ENCODE measurements at places on chromosomes 1 and 21.

DNA sequence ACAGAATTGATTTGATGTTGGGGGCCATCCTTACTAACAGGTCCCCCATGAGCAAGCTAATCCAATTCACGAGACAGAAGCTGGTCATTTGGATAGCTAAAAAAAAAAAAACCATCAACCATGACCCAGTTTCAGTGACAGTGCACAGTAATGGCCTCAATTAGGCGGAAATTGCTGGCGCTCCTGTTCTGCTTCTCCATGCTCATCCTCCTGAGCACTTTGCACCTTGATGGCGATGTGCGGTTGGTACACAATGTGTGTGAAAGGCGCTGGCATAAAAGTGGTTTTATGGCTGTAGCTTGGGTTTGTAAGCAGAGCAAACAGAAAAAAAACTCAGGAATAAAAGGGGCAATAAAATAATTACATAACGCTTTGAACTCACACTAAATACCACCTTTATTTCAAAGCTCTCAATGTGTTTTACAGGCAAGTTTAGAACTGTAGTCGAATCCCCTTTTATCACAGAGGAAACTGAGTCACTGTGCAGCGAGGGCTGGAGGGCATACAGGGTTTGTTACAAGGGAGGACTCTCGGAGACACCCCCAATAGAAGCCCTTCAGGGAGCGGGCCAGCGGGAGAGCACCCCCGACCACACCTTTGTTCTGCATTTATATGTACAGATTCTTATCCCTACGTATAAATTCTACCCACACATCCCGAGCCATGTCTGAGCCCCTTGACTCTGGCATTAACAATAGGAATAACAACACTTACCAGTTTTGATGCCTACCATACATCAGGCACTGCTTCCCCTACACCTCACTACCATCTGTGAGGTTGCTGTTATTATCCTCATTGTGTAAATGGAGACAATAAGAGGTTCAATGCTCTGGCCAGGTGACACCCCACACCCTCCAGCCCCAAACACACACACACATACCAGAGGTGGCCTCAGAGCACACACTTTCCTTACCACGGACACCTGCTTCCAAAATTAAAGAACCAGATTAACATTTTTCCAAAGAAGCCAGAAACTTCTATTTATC, 213.5 kb upstream of the IRF2BP2 start:
- DNase-seq, result no peak

- DNase-seq, result peak; percentile 57
Observed at GRCh38 chr1:52601991-52602855, at the start of gene GPX7. GPX7 (plus strand) TSS chr1:52602371; CDS start chr1:52602410, 39 bp downstream.

GRCh38 chr1:26994787-26995517, 1.5 kb downstream of the TRNP1 start:
- no peak for DNase-seq

GRCh38 chr1:74654708-74655107, 18.9 kb downstream of the ERICH3 start:
- DNase-seq, result no peak
